ENCODE measurements at places on chromosomes 4 and X. TPM values are rescaled to one million over a fixed set of nuclear protein-coding genes. Genes with fewer than 3 reads are reported as not detected.

Gene TDO2
- 6.7 TPM for total RNA-seq

Gene RENBP
- 8.5 TPM for total RNA-seq

Gene MAGEB1
- not detected for total RNA-seq

Gene STOX2
- 104 TPM for total RNA-seq

DNA sequence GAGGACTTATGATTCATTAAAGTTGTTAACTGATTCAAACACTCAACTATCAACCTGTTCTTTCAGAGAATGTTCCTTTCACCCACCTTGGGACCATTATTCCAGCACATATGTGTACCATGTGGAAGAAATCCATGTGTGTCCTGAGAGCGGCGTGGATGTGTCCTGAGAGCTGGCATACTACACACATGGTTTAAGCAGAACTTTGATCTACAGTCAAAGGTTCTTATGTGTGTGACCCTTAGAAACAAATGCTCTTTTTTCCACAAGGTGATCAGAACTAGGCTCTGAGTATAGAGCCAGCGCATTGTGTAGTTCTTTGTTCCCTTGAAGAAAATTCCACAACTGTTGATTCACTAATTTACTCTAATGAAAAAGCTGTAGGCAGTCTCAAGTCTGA lies 332.0 kb downstream of the NR3C2 start:
- no peak for DNase-seq
- no peaks in the 10 kb centered on the region for H3K27me3 ChIP-seq
- H3K27ac ChIP-seq = no peak overlapping the region

DNA sequence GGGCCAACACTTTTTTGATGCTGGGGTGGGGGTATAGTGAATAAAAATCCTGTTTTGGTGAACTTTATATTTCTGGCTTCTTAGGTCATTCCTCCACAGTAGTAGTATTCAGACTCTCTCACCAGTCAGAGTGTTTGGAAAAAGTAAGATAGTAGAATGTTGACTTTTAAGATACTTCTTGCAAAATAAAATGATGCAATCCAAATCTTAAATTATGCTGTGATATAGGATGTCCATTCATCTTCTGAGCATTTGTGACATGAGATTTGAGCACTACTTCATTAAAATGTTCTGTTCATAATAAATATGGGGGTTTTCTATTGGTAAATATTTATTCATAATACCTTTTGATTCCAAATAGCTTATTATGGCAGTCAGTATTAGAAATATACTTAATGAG lies 70.1 kb downstream of the BMP2K start:
- no peaks in the 10 kb centered on the region for H3K4me1 ChIP-seq
- no peak overlapping the region for H3K4me3 ChIP-seq
- H3K36me3 ChIP-seq = peaks cover 8% of the 10 kb centered on the region

- peaks cover 40% of the 10 kb centered on the region for H3K36me3 ChIP-seq
- no peak overlapping the region for H3K4me3 ChIP-seq
- no peaks in the 10 kb centered on the region for H3K27me3 ChIP-seq
- DNase-seq = no peak
- H3K4me1 ChIP-seq = no peaks in the 10 kb centered on the region
Observed at GRCh38 chrX:7050271-7050670, 97.2 kb upstream of the STS start.

GRCh38 chr4:84041426-84041825 lies 457.7 kb downstream of the NKX6-1 start:
- H3K4me1 ChIP-seq = peaks cover 13% of the 10 kb centered on the region
- H3K36me3 ChIP-seq = no peaks in the 10 kb centered on the region
- no peak overlapping the region for H3K27ac ChIP-seq
- no peak for DNase-seq

DNA sequence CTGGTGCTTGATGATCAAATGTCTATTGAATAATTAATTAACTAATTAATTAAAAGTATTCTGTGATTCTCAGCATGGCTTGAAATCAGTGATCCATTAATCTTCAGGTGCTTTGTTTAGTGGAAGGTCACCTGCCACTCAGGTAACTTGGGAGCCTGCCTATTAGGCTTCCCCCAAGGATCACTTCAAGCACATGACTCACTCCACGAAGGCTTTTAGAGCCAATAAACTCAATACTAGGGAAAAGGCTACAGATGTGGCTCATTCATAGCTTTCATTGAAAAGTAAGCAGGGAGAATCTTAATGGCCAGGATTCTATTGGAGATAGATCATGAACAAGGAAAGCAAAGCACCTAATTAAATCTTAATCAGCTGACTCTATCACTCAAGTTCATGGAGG lies 21.3 kb downstream of the AREG start:
- DNase-seq = no peak
- no peaks in the 10 kb centered on the region for H3K36me3 ChIP-seq
- H3K27me3 ChIP-seq = no peaks in the 10 kb centered on the region
- no peak overlapping the region for H3K27ac ChIP-seq
- H3K4me3 ChIP-seq = no peak overlapping the region
- H3K4me1 ChIP-seq = no peaks in the 10 kb centered on the region

GRCh38 chr4:7854697-7855370 lies 84.8 kb downstream of the AFAP1 start:
- H3K4me1 ChIP-seq = peaks cover 25% of the 10 kb centered on the region
- no peak overlapping the region for H3K4me3 ChIP-seq
- H3K36me3 ChIP-seq = peaks cover 33% of the 10 kb centered on the region
- no peak for DNase-seq

- H3K36me3 ChIP-seq = no peaks in the 10 kb centered on the region
- no peak for DNase-seq
- H3K27ac ChIP-seq = no peak overlapping the region
- no peaks in the 10 kb centered on the region for H3K4me1 ChIP-seq
Observed at GRCh38 chr4:93671093-93671492, 157.5 kb upstream of the ATOH1 start.

GRCh38 chr4:172573899-172574298 lies 594.7 kb upstream of the GALNT7 start:
- no peak overlapping the region for H3K27ac ChIP-seq
- no peaks in the 10 kb centered on the region for H3K4me1 ChIP-seq
- no peak overlapping the region for H3K4me3 ChIP-seq
- no peak for DNase-seq
- H3K36me3 ChIP-seq = no peaks in the 10 kb centered on the region

Data from mesothelial cell of epicardium (in vitro differentiated cells).